ENCODE measurements at places on chromosomes 1 and 21. TPM values are rescaled to one million over a fixed set of nuclear protein-coding genes. Genes with fewer than 3 reads are reported as not detected.

HAO2 gene
- total RNA-seq, result not detected

PPIAL4G gene
- 10.4 TPM for total RNA-seq

OR2M2 gene
- 4.8 TPM for total RNA-seq

PCSK9 gene
- total RNA-seq, result 2.6 TPM

PTGER3 gene
- 15.6 TPM for total RNA-seq

FAM151A gene
- total RNA-seq, result not detected

TMEM125 gene
- 0.72 TPM for total RNA-seq

ARHGEF10L gene
- 42.4 TPM for total RNA-seq

Data from umbilical cord (tissue), 2 donors.